ENCODE measurements at places on chromosomes 1 and 21. TPM values are rescaled to one million over a fixed set of nuclear protein-coding genes. Genes with fewer than 3 reads are reported as not detected.

GRCh38 chr1:189596197-189596596, 881.5 kb downstream of the BRINP3 start:
- H3K4me1 ChIP-seq: no peaks in the 10 kb centered on the region
- H3K36me3 ChIP-seq: no peaks in the 10 kb centered on the region
- H3K4me3 ChIP-seq: no peak overlapping the region
- no peaks in the 10 kb centered on the region for H3K27me3 ChIP-seq

DNA sequence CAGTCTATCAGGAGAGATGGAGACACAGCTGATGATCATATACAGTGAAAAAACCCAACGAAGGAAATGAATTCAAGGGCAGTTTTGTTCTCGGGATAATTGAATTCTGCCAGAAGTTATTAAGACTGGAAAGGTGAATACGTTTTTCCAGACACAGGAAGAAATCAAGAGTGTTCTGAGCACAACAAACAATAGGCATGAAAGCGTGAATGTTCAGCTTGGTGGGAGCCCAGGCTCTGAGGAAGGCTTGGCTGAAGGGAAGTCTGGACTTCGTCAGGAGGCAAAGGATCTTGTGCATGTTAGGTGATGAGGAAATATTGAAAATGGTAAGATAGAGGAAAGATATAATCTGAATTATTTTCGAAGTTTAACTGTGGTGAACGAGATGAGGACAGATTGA, 50.4 kb downstream of the CYYR1 start:
- no peak for DNase-seq
- no peaks in the 10 kb centered on the region for H3K4me1 ChIP-seq
- H3K27ac ChIP-seq: no peak overlapping the region
- no peak overlapping the region for H3K4me3 ChIP-seq
- H3K27me3 ChIP-seq: no peaks in the 10 kb centered on the region
- no peaks in the 10 kb centered on the region for H3K36me3 ChIP-seq

DNA sequence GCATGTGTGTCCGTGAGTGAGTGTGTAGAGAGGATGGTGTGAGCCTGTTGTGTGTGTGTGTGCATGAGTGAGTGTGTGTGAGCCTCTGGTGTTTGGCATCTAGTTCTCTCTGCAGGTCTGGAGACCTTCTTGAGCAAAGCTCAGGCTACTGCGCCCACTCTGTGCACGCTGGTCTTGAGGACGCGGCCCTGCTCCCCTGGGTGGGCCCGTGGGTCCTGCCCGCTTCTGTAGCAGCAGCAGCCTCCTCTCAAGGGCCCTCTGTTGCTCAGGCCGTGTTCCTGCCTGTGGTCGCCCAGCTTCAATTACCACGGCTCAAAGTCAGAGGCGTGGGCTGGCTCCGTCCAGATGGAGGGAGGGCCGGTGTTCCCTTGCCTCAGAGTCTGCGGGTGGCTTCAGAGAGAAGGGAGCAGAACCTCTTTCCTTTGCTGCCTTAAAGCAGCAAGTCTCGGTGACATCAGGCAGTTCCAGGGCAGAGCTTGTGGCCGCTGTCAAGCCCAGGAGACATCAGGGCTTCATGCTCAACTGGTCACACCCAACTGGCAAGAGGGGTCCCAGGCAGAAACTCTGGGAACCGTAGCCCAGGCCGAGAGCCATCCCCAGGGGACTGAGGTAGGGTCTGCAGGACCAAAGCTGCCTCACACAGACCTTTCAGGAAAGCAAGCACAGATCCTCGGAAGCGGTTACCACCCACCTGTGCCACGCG, 270.6 kb upstream of the VAMP3 start:
- no peak for DNase-seq
- H3K36me3 ChIP-seq: no peaks in the 10 kb centered on the region
- no peaks in the 10 kb centered on the region for H3K4me1 ChIP-seq
- H3K4me3 ChIP-seq: no peak overlapping the region
- H3K27ac ChIP-seq: no peak overlapping the region
- no peaks in the 10 kb centered on the region for H3K27me3 ChIP-seq

DNA sequence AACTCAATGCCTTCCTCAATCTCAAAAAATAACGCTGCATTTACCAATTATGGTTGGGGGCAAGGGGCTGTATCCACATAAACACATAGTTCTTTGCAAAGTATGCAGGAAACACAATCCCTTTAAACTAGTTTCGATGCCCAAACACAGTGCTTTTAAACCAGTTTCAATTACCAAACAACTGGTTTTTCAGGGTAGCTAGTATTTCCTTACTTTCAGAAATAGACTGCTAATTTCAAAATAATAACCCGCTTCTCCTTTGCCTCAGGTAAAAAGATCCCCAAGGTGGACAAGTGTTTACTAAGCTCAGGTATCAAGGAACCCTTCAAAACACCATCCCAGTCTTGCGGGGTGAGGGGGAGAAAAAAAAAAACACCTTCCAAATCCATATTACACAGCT, 2.8 kb downstream of the SIPA1L2 start:
- peaks cover 8% of the 10 kb centered on the region for H3K4me1 ChIP-seq
- H3K27me3 ChIP-seq: no peaks in the 10 kb centered on the region
- H3K36me3 ChIP-seq: no peaks in the 10 kb centered on the region
- no peak overlapping the region for H3K27ac ChIP-seq
- H3K4me3 ChIP-seq: no peak overlapping the region

DNA sequence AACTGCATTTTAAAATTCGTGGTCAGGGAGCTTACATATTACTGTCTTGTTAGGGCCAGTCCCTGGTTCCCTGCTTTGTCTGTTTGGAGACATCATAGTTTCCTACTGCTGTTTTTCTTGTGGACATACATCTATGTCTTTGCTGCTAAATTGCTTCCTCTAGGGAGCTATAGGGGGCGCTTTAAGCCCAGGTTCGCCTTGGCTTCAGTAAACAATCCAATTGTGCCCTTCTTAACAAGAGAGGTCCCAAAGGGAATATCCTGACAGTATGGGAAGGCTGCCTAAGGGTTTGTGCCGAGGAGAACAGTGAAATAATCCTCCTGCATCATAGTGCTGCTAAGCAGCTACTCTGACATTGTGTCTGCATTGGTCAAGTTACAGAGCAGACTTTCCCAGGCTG, 112.5 kb downstream of the USH2A start:
- H3K27me3 ChIP-seq: no peaks in the 10 kb centered on the region
- H3K4me1 ChIP-seq: no peaks in the 10 kb centered on the region
- H3K36me3 ChIP-seq: no peaks in the 10 kb centered on the region
- DNase-seq: no peak
- H3K27ac ChIP-seq: no peak overlapping the region
- H3K4me3 ChIP-seq: no peak overlapping the region

- DNase-seq: peak; percentile 72
- H3K27me3 ChIP-seq: no peaks in the 10 kb centered on the region
- H3K36me3 ChIP-seq: no peaks in the 10 kb centered on the region
- H3K27ac ChIP-seq: peak overlapping the region; percentile 70
- H3K4me3 ChIP-seq: peak overlapping the region; percentile 67
These were observed 22.9 kb upstream of the DISC1 start for GRCh38 chr1:231603598-231604275.

GRCh38 chr1:85428471-85429089, 36.4 kb downstream of the DDAH1 start:
- H3K27ac ChIP-seq: no peak overlapping the region
- no peak for DNase-seq
- no peaks in the 10 kb centered on the region for H3K36me3 ChIP-seq

DNA sequence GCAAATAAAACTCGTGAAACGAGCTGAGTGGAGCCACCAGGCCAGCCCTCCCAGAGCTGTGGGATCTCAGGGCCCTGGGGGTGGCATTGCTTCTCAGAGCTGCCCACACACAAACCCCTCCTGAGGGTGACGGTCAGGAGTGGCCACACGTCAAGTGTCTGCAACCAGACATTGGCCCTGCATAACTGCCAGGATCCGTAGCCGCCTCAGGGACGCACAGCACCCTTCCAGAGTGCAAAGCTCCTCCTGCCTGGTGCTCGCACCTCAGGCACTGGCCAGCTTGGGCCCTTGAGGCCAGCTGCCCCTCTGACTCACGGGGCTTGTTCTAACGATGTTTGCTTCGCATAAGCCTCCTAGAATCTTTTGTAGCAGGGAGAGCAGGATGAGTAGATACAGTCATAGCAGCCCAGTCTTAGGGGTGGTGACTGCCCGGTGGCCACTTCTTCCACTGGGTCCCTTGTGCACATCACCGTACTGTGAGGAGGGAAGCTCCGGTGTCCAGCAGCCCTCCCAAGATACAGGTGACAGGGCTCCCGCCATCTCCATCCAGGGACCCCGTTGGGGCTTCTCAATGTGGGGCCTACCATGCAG, 5.0 kb downstream of the WNT3A start:
- H3K36me3 ChIP-seq: no peaks in the 10 kb centered on the region
- no peaks in the 10 kb centered on the region for H3K27me3 ChIP-seq
- H3K4me1 ChIP-seq: no peaks in the 10 kb centered on the region
- no peak overlapping the region for H3K27ac ChIP-seq

DNA sequence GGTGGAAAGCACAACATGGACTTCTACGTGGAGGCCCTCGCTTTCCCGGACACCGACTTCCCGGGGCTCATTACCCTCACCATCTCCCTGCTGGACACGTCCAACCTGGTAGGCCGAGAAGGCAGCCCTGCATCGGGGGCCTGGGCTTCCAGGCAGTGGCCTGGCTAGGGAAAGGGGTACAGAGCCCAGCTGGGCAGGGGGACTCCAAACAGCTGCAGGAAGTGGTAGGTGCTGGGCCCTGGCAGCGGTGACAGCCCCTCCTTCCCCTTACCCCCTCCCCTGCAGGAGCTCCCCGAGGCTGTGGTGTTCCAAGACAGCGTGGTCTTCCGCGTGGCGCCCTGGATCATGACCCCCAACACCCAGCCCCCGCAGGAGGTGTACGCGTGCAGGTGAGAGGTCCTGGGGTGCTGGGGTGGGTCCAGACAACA, 30.0 kb upstream of the PADI6 start:
- H3K27ac ChIP-seq: no peak overlapping the region
- DNase-seq: no peak
- no peak overlapping the region for H3K4me3 ChIP-seq

DNA sequence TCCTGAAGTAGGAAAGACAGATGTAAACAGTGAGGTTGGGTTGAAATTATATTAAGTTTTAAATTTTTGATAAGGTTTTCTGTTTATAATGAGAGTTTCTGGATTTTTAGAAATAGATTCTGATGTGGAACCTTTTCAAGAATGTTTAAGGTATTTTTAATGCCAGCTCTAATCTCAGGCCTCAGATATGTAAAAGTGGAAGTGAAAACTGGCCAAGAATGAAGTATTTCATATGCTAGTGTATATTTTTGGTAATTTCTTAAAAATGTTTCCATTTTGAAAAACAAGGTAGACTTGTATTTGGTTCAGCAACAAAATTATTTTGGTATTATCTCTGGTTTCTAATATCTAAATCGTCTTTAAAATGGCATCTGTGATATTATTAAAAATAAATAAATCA, 14.4 kb downstream of the IFNAR1 start:
- peaks cover 46% of the 10 kb centered on the region for H3K36me3 ChIP-seq
- no peak overlapping the region for H3K27ac ChIP-seq
- no peaks in the 10 kb centered on the region for H3K4me1 ChIP-seq

DNA sequence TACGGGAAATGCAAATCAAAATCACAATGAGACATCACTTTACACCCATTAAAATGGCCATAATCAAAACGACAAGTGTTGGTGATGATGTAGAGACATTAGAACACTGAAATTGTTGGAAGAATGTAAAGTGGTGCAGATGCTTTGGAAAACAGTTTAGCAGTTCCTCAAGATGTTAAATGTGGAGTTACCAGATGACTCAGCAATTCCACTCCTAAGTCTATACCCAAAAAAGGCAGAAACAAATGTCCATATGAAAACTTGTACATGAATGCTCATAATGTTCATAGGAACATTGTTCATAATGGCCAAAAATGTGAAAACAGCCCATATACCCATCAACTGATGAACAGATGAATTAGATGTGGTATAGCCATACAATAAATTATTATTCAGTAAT, 267.4 kb downstream of the KCNH1 start:
- no peak overlapping the region for H3K27ac ChIP-seq
- H3K36me3 ChIP-seq: no peaks in the 10 kb centered on the region
- no peak overlapping the region for H3K4me3 ChIP-seq
- no peaks in the 10 kb centered on the region for H3K4me1 ChIP-seq
- no peaks in the 10 kb centered on the region for H3K27me3 ChIP-seq
- no peak for DNase-seq

DNA sequence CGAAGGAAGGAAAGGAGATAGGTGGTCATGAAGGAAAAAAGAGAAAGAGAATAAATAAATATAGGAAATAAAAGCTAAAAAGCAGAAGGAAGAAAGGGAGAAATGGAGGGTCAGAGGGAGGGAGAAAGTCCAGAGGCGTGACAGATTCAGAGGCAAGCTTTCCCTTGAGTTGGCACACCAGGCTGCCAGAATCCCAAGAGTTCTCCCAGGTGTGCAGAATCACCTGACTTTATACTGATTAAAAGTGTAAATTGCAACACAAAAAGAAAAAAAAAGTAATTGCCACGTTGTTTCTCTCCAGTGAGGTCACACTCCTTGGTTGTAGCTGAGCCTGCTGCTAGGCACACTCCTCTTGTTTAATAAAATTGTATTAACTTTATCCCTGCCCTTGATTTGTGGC, 669.9 kb upstream of the PKN2 start:
- H3K4me3 ChIP-seq: no peak overlapping the region
- H3K4me1 ChIP-seq: no peaks in the 10 kb centered on the region
- H3K36me3 ChIP-seq: no peaks in the 10 kb centered on the region
- no peak for DNase-seq
- H3K27ac ChIP-seq: no peak overlapping the region

DNA sequence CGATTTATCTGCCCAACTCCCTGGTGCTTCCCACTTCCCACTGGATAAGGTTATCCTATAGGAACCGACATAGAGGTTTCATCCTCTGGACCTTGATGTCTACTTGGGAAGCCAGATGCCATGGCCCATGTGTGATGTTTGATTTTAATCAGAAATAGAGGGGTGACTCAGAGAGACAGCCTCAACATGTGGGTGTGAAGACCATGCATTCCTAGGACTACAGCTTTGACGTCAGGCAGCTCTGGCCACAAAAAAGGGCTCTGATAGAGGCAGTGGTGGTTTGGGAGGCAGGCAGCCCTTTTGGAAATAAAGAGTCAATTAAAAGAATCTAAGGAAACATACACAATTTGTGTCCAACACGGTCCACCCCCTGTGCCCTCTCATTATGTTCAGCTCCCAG, 5.2 kb upstream of the SH2D2A start:
- no peaks in the 10 kb centered on the region for H3K36me3 ChIP-seq
- H3K27ac ChIP-seq: no peak overlapping the region
- H3K4me3 ChIP-seq: no peak overlapping the region
- H3K4me1 ChIP-seq: peaks cover 15% of the 10 kb centered on the region

GRCh38 chr21:17699524-17700189, 87.0 kb upstream of the BTG3 start:
- no peak overlapping the region for H3K27ac ChIP-seq
- H3K4me3 ChIP-seq: no peak overlapping the region
- no peaks in the 10 kb centered on the region for H3K4me1 ChIP-seq
- no peaks in the 10 kb centered on the region for H3K27me3 ChIP-seq
- DNase-seq: no peak

The MAGI3 gene
- polyA plus RNA-seq: 3.6 TPM

The CDK18 gene
- 1.8 TPM for polyA plus RNA-seq

The NR1I3 gene
- polyA plus RNA-seq: not detected

The RGS4 gene
- not detected for polyA plus RNA-seq

The TDRD5 gene
- not detected for polyA plus RNA-seq

Measured in naive thymus-derived CD4-positive, alpha-beta T cell (primary cell).